ENCODE measurements at places on chromosomes 16 and 17.

- no peak for DNase-seq
Measured at GRCh38 chr17:43698678-43699437, 37.1 kb upstream of the MEOX1 start.

- DNase-seq = no peak
Measured at GRCh38 chr16:55656691-55657092, 904 bp downstream of the SLC6A2 start.

DNA sequence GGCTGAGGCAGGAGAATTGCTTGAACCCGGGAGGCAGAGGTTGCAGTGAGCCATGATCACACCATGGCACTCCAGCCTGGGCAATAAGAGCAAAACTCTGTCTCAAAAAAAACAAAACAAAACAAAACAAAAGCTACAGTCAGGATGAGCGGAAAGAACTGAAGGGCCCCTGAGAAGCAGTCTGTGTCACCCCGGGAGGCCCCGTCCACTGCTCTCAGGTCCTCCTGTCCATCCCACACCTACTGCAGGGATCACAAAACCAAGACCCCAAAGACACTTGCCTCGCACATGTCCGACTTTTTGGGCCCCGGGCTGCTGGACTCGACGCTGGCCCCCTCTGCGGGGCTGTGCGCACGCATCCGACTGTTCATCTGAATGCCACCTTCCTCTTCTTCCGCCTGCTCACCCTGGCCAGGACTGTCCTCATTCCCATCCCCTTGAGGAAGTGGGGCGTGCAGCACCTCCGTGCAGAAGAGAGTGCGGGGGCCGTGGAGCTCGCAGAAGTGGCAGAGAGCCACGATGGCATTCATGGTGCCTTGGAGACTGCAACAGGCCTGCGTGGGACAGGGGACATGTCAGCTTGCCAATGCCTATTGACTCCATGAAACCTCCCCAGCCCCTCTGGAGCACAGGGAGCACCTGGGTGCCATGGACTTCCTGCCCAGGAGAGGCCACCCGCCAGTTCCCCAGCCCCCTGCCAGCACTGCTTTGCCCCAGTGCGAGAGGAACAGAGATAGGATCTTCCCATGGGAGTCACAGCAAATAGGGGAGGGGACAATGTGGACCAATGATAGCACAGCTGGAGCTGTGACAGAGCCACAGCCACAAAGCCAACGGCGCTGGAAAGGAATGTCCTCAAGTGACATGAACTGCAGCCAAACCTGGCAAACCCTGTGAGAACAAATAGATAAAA is 9.1 kb downstream of the FLCN start:
- no peak for DNase-seq

DNA sequence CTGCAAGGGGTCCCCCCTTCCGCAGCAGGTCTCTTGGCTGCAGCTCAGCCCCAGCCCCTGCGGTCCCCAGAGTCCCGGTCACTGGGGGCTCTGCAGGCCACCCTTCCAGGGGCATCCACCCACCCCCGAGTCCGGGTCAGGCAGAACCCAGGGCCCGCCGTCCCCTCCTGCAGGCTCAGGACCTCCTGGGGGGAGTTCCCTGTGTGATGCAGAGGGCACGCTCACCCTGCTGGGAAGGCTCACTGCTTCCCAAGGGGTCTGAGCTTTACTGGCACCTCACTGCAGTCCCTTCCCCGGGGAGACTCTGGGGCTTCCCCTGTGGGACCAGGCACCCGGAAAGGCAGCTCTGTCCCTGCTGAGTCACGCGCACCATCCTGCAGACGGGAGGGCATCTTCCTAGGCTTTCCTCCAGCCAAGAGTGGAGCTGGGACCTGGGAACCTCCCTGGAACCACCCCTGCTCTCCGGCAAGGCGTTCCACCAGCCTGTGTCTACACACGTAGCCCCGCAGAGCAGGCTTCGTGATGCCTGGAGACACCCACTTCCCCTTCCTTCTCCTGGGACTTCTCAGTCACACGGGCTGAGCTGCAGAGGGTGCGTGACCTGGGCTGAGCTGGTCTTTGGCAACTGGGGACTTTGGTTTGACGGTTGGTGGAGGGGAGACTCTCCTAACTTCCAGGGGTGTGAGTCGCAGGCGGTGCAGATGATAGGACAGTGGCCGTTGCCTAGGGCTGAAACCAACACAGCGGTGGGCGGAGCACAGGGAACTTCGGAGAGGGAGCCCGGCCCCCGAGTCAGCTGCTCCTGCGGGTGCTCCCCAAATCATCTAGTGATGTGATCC is 23.4 kb downstream of the SLC25A10 start:
- DNase-seq = no peak

- no peak for DNase-seq
Measured at GRCh38 chr16:28313587-28313986, 21.3 kb downstream of the SBK1 start.

Measured in CD8-positive, alpha-beta memory T cell (primary cell).